Chondrocyte (in vitro differentiated cells): ENCODE measurements at places on chromosomes 6 and 20.

DNA sequence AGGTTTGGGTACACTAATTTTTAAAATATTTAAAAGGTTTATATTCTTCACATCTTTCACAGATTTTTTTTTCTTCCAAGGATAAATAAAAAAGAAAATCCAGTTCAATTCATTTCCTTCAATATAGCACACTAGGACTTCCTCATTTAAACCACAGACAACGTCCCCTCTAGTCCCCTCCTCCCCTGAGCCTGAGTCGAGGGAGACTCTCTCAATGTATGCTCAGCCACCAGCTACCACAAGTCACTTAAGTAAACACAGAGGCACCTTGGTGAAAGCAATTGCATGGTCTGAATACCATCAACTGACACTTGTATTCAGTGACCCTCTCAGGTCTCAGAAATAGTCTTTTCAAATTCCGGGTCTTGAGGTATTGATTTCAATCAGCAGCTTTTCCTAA is 88.6 kb downstream of the SIM1 start:
- no peak for DNase-seq

DNA sequence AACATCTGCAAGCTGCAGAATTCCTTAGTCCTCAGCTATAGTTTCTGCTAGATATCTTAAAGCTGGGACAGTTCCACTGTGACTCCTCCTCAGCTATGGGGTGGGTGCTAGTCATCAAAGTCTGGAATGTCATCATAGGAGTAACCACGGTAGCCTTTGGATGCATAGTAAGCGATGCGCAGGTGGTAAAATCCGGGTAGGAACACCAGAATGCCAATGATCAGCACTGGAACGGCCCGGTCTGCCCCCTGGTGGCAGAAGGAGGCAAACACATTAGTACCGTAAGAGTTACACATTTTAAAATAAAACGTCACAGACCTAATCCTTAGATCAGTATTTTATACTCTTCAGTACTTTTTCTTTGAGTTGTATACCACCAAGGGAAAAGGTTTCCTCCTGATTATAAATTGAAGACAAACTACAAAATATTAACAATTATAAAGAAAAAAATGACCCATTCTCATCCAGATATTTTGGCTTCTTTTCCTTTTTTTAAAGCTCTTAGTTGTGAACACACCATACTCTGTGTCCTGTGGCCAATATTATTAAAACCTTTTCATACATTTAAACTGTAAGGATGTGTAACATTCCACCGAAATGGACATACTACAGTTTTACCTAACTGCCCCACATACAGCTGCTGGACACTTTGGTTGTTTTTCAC is 18.9 kb downstream of the PCNA start:
- no peak for DNase-seq

- no peak for DNase-seq
Observed at GRCh38 chr6:34610819-34611477, 54.8 kb upstream of the SPDEF start.

DNA sequence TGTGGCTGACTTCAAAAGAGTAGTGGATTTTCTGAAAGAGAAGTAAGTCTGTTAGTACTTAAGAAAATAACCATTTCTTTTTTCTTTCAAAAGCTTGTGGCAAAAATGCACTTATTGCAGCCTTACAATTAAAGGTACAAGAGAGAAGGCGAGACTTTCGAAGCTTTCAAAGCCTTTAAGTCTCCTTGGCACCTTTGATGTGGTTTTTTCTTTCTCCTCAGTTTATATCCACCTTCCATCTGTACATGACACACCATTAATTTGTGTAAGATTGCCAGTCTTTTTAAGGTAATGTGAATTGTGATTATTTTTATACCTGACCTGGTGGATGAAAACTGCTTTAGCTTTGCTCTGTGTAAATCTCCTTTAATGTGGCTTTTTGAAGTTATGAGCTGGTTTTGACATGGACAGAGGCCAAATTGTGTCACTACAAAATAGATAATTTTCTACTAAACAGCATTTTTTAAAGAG is 466.1 kb downstream of the CDKAL1 start:
- DNase-seq, result no peak

GRCh38 chr6:137044366-137045221 is at the start of gene IL20RA:
Gene IL20RA, minus strand, starts transcription at chr6:137044965. Its CDS starts 237 bp downstream, at chr6:137044728.
- no peak for DNase-seq
